ENCODE measurements at places on chromosomes 5 and 9.

GRCh38 chr5:35862126-35862525 lies 5.4 kb downstream of the IL7R start:
- DNase-seq: no peak

DNA sequence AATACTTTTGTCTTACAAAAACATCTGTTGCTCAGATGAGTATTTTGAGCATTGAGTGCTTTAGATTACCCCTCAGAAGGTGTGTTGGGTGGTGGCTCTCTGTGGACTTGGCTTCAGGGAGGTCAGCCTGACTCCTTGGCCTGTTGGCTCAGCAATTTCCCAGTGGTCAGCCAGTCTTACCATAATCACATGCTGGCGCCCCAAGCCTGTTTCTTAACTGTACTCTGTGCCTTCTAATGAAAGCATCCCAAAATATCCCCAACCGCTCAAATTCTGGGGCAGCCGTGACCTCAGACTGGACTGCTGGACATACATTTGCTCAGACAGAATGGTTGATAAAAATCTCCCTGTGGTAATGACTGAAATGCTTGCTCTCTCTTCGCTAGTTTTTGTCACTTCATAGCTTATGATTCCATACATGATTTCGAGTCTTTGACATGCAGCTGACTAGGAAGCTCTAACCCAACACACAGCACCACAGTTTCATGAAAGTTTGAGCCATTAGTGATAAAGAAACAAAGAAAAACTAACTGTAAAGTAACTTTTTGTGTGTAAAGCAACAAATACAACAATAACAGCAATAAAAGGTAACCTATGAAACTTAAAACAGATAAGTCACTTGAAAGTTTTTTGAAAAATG lies 562.2 kb upstream of the MEF2C start:
- no peak for DNase-seq

DNA sequence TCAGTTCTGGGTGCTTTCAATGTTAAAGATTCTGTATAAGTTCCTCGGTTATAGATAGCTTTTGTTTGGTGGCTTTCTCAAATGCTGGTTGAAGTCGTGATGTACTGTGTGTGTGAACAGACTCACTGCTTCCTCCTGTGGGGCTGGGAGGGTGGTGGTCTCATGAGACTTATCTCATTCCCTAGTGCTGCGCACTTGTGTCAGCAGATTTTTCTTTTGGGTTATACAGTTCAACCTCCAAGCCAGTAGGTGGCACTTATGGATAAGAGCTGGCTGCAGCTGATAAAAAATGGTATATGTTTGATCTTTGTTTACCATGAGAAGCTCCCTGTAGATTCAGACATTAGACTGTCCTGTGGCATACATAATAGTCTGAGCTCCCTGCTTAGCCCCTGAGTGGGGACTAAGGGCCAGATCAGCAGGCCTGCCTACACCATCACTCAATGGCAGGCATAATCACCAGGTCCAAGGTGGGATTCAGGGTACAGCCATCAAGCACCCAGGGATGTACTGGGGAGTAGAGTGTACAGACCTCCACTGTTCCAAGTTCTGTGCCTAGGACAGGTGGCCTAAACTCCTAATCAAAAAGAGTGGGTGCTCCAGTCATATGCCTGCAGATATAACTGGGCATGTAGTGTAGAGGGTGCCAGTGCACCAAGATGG lies 174.2 kb downstream of the OXCT1 start:
- peak; percentile 16 for DNase-seq

GRCh38 chr5:11609570-11610303 lies 294.5 kb downstream of the CTNND2 start:
- no peak for DNase-seq

Data from M059J (cell line).